ENCODE measurements at places on chromosomes 6 and 20. TPM values are rescaled to one million over a fixed set of nuclear protein-coding genes. Genes with fewer than 3 reads are reported as not detected.
A peak's percentile ranks its signal among the peaks of the same experiment; 100 is the strongest.

The TBX18 gene
- 42.3 TPM for total RNA-seq

The CLPSL2 gene
- total RNA-seq, result not detected

The GLP1R gene
- not detected for total RNA-seq

The TAAR6 gene
- not detected for total RNA-seq

DNA sequence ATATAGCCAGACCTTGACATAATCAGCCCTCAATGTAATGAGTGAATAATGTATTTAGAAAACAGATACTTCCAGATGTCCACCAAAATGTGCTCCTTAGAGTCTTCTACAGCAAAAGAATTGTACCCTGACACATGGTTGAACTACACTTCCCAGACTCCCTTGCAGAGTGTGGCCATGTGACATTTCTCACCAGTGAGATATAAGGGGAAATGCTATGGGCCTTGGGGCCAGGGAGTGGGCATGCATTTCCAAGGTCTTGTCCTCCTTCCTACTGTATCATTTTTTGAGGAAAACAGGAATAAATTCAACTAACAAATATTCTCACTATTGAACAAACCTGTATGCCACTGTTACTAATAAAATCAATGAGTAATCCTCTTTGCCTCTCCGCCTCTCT lies 211.4 kb upstream of the SMLR1 start:
- DNase-seq, result no peak

GRCh38 chr6:22069306-22069800 lies 227.5 kb downstream of the PRL start:
- no peak for DNase-seq

DNA sequence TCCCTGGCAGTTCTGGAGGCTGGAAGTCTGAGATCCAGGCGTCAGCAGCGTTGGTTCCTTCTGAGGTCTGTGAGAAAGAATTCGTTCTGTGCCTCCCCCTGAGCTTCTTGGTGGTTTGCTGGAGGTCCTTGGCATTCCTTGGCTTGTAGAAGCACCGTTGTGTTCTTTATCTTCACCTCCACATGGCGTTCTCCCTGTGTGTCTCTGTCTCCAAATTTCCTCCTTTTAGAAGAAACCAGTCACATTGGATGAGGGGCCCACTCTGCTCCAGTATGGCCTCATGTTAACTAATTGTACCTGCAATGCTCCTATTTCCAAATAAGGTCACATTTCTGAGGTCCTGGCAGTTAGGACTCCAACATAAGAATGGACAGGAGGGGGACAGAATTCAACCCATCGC lies 73.0 kb upstream of the BACH2 start:
- no peak for DNase-seq

- DNase-seq, result no peak
These were observed 225.3 kb upstream of the EPHA7 start for GRCh38 chr6:93644611-93645010.

DNA sequence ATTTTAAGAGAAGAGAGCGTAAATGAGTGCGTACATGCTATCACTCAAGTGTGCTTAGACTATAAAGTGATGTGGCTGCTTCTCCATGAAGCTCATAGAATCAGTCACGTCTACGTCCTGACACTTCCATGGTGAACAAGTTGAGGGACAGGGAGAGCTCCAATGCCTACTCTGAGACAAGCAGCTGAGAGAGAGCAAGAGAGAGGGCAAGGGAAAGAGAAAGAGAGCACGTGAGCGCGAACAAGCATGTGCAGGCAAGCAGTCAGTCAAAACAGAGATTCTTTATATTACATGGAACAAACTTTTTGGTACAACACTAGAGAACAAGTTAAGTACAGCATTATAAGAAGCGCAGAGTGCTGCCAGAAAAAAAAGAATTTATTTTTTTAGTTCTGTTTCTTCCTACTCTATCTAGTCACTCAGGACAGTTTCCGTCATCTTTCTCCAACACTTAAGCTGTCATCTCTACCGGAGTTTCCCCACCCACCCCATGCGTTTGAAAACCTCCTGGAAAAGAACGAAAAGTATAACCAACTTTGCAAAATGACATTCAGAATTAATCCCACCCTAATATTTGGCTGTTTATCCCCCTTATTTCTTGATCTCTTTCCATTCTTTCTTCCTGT lies 61.8 kb downstream of the EPB41L2 start:
- DNase-seq, result no peak

DNA sequence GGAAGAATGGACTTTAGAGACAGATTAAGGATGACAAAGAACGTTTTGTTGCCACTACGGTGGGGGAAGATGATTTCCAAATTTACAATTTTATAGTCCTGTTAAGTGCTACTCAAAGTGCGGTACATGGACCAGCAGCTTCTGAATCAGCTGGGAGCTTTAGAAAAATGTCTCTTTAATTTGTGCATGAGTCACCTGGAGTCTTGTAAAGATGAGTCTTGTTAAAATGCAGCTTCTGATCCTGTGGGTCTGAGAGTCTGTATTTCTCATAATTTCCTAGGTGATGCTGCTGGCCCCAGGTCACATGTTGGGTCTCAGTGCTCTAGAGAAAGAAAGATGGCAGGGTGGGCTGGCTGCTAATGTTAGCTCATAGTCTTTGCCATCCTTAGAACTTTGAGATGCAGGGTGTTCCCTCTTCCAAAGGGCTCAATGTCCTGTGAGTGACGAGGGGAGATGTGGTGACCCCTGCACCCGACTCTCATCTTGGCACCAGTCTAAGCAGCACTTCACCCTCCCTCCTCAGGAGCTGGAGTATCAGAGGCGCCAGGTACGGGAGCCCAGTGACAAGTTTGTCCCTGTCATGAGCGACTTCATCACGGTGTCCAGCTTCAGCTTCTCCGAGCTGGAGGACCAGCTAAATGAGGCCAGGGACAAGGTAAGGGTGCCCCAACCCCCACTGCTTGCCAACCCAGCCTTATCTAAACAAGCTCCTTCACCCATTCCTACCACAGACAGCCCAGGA lies 34.5 kb downstream of the MOCS1 start:
- DNase-seq, result peak; percentile 32

- no peak for DNase-seq
These were observed 22.7 kb upstream of the BMP6 start for GRCh38 chr6:7703148-7703680.

GRCh38 chr6:144647406-144647964 lies 362.4 kb downstream of the UTRN start:
- no peak for DNase-seq

DNA sequence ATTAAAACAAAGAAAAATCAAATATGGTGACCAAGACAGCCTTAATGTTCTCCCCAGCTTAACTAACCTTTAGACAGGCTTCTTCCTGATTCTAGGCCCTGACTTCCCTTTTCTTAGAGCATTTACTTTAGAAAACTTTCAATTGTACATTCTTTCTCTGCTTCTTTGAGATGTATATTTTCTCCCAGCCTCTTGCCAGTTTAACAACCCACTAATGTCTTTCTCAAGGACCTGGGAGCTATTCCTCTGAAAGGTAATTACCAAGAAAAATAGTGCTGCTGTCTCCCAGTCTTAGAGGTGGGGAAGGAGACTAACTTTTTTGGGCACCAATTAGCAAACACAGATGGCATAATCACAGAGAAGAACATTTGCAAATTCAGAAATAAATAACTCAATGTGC lies 62.8 kb upstream of the KCNQ5 start:
- no peak for DNase-seq

DNA sequence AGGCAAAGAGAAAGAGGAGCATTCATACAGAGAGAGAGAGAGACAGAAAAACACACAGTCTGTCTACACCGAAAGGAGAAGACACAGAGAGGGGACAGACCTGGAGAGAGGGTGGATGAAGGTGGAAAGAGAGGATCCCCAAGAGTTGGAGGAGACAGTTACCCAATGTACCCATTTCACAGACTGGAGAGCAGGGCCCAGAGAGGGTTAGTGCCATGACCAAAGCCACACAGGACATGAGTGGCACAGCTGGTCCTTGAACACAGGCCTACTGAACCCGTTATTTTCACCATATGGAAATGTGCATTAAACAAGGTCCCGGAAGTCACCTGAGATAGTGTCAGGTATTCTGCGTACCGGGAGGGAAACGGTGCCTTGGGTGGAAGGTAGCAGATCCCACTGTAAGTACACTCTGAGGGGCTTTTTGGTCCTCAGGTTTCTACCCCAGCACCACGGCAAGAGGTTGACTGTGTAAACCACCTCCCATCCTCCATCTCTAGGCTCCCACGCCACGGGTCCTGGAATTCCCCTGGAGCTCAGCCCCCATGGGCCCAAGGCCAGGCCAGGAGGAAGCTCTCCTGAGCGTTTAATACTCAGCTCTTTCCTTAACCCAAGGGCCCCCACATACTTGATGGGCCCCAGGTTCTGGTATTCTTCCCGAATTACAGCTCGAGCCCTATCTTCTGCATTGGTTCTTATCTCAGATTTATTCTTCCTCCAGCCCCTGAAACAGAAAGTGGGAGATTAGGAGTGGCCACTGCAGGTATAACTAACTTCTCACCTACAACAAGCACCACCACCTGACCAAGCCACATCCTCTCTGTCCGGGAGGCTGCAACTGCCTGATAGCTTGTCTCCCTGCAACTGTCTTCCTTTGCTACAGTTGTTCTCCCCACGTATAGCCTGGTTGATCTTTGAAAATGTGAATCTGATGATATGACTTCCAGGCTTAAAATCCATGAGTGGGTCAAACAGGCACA lies 38.4 kb upstream of the OCSTAMP start:
- DNase-seq, result no peak

- no peak for DNase-seq
These were observed 1241.7 kb upstream of the ADGRB3 start for GRCh38 chr6:67393356-67393755.

DNA sequence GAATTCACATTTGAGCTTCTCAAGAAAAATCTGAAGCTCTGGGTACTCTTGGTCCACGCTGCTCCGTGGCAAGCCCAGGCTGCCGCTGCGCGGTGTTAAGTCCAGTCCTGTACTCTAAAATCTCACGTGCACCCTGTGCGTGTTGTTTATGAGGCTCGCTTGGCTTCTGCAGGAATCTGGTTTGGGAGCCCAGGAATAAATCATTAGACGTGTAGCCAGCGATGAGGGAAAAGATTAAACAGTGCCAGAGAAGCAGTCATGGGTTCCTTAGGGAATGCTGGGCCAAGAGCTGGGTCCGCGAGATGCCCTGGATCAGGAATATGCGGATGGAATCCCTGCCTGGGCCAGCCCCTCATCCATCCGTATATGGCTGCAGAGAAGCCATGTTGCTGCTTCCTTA lies 87.3 kb downstream of the KCNB1 start:
- DNase-seq, result peak; percentile 86

- peak; percentile 83 for DNase-seq
These were observed 66.7 kb upstream of the BMP2 start for GRCh38 chr20:6700563-6701329.

DNA sequence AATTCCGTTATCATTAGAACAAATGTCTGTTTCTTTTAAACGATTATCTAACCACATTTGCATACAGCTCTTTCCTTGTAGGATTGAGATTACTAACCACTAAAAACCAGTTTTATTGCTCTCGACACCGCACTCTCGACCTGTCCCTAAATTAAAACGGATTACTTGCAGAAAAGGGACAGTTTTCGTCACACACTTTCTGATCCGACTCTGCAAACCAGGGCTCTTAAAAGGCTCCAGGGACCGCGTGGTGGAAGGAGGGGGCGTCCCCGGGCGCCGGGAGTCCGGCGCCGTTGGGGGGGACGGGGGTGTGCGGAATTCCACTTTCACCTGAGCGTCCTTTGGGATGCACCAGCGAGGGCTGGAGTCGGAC lies 731 bp downstream of the MAK start:
- DNase-seq, result no peak

GRCh38 chr6:159687341-159687740 lies 5.7 kb downstream of the SOD2 start:
- no peak for DNase-seq

DNA sequence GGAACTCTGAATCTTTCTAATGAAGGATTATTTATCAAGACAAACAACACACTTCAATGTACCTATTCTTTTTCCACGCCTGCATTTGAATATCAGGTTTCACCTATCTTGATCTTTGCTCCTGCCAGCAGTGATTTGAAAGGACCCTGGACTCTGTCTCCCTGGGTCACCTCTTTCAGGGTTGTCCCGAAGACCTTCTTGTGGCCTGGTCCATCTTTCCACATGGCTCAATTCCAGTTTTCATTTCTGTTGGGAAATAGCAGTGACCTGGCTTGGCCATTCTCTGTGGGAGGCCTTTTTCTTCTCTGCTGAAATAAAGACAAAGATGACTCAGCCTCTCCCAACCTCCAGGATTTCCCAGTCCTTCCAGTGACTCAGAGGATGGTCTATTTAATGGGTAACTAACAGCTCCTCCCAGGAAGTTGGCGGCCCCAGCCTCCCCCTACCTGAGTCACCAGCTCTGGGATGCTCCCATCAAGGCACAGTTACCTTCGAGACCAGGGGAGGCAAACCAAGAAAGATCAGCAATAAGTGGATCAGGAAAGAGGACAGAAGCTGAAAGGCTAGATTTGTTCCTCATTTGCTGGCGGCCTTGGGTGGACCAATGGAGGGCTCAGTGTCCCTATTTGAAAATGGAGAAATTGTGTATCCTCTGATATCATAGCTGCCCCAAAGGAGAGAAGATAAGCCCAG lies 120.2 kb upstream of the RNF24 start:
- DNase-seq, result no peak

DNA sequence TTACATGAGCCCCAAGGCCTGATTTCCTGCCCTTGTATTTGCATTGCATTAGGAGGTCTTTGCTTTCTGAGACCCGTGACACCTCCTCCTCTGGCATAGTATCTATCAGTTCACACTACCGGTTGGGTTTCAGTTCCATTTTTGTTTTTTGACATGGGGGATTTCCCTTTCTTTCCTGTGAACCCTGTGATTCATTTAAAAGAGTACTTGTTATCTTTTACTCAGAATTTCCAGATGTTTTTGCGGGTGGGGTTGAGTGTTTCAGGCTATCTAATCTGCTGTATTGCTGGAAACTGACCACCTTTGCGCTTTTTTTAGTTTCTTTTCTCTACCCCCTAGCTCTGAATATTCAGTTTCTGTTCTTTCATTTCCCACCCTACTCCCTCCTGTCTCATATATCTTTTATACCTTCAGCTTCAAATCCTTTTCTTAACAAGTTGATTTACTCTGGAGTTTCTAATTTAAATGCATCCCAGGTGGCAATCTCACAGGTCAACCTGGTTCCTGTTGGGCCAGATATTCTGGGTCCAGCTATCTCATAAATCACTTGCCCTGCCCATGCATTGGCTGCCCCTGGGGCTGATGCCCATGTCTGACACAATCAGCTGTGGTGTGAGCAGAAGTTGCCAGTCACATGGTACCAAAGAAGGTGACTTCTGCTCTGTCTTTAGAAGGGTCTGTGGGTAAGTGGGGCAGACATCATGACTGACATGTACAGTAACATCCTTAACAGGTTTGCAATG lies 14.3 kb upstream of the NCOA3 start:
- no peak for DNase-seq

- no peak for DNase-seq
These were observed 4.9 kb downstream of the DDO start for GRCh38 chr6:110410511-110410910.

DNA sequence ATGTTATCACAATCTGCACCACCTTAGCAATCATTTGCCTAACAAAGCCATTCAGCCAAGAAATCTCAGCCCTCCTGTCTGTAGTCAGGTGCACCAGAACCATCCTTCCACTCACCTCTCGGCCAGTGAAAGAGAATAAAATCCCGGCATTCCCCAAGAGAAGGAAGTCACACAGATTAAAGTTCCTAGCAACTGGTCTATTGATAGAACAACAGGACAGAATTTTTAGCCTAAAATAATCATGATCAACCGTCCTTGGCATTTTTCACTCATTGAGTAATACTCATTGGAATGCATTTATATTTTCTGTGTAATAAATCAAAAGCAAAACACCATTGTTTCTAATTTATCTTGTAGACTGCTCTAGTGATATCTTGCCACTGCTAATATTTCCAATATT lies 85.7 kb upstream of the CDH4 start:
- no peak for DNase-seq

GRCh38 chr20:8507231-8507630 lies 375.2 kb downstream of the PLCB1 start:
- DNase-seq, result no peak

- DNase-seq, result peak; percentile 68
These were observed 248.6 kb downstream of the HIVEP2 start for GRCh38 chr6:142696123-142697000.
